ENCODE measurements at places on chromosomes 5 and 9.

DNA sequence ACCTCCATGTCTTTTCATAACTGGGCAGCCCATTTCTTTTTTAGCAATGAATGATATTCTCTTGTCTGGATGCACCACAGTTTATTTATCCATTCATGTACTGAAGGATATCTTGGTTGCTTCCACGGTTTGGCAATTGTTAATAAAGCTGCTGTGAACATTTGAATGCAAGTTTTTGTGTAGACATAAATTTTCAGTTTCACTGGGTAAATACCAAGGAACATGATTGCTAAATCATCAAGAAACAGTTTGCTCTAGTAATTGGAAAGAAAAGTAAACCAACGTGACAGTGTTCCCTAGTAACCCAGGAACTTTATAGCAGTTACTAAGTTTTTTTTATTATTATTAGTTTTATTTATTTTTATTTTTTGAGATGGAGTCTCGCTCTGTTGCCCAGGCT lies 100.4 kb downstream of the VPS13A start:
- DNase-seq = no peak

GRCh38 chr9:2317591-2317990 lies 302.4 kb downstream of the SMARCA2 start:
- DNase-seq = no peak

DNA sequence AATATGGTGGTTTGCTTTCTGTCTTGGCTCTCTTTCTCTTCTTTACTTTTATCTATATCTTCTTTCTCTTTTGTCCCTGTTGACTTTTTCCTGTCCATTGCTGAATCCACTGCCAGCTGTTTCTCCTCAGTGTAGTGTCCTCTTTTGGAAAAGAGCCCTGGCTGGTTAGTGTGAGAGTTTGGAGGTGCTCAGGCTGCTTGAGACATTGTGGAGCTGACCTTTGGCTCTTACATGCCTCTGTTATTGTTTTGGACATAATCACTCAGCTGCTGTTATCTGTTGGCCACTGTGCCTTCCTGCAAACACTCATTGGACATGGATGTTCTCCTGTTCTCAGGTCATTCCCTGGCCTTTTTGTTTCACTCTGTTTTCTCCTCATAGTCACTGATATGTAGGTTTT lies 295.4 kb upstream of the RIOK2 start:
- DNase-seq = no peak

- DNase-seq = no peak
Observed at GRCh38 chr5:135343413-135343812, 55.6 kb downstream of the MACROH2A1 start.

DNA sequence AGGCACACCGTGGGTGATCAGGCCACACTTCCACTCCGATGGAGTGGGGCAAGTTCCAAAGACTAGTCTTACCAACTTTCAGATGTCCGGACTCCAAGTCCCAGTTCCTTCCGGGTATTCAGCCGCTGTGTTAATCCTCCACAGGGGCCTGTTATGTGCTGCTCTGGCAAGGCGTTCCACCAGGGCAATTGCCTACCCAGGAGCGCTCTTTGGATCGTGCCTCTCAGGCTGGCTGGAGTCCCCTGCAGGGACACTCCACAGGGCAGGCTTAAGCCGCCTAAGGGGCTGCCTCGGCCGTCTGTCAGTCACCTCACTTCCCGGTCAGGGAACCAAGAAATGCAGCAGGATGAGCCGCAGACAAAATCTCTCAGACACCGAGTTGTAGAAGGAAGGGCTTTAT lies 118.7 kb upstream of the CCNG1 start:
- DNase-seq = no peak

DNA sequence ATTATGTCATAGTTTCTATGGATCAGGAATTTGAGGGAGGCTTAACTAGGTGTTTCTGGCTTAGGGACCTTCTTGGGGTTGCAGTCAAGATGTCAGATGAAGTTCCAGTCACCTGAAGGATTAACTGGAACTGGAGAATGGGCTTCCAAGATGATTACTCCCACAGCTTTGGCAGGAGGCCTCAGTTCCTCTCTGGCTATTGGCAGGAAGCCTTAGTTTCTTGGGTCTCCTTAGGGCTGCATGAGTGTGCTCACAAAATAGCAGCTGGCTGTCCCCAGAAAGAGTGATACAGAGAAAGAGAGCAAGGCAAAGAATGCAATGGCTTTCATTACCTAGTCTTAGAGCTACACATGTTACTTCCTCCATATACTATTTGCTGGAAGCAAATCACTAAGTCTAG lies 138.1 kb upstream of the TLE4 start:
- no peak for DNase-seq

- no peak for DNase-seq
Observed at GRCh38 chr9:92393686-92394085, 10.7 kb downstream of the OGN start.

DNA sequence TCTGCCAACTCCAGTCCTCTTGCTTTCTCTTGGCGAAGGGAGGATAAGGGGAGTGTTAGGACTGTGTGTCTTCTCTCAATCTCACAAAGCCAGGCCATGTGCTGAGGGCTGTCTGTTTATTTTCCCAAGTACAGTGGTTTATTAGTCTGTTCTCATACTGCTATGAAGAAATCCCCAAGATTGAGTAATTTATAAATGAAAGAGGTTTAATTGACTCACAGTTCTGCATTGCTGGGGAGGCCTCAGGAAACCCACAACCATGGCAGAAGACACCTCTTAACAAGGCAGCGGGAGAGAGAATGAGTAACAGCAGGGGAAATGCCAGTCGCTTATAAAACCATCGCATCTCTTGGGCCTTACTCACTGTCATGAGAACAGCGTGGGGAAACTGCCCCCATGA lies 36.2 kb upstream of the CKS2 start:
- no peak for DNase-seq

DNA sequence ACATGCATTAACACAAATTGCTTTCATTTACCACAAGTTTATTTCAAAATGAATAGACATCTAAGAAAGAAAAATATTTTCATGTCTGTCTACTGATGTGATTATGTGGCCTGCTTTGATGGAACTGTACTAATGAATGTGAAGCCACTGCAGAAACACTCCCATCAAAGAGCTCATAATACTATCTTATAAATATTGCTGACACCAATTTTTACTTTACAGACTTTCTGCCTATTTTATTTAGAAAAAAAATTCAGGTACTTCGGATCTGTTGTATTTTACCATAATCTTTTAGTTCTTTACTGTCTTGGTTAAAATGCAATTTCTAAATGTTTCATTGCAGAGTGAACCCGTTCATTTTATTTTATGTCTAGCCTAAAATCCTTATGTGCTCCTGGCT lies 281.9 kb downstream of the ICE1 start:
- DNase-seq = no peak

DNA sequence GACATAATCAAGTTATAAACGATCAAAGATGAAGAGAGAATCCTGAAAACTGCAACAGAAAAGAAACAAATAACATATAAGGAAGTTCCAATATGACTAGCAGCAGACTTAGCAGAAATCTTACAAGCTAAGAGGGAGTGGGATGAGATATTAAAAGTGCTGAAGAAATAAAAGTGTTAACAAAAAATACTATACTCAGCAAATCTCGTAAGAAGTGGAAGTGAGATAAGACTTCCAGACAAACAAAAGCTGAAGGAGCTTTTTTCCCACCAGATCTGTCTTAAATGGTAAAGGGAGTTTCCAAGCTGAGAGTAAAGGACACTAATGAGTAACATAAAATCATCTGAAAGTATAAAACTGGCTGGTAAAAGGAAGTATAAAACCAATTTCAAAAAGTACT lies 2036.0 kb upstream of the C9orf72 start:
- DNase-seq = no peak

DNA sequence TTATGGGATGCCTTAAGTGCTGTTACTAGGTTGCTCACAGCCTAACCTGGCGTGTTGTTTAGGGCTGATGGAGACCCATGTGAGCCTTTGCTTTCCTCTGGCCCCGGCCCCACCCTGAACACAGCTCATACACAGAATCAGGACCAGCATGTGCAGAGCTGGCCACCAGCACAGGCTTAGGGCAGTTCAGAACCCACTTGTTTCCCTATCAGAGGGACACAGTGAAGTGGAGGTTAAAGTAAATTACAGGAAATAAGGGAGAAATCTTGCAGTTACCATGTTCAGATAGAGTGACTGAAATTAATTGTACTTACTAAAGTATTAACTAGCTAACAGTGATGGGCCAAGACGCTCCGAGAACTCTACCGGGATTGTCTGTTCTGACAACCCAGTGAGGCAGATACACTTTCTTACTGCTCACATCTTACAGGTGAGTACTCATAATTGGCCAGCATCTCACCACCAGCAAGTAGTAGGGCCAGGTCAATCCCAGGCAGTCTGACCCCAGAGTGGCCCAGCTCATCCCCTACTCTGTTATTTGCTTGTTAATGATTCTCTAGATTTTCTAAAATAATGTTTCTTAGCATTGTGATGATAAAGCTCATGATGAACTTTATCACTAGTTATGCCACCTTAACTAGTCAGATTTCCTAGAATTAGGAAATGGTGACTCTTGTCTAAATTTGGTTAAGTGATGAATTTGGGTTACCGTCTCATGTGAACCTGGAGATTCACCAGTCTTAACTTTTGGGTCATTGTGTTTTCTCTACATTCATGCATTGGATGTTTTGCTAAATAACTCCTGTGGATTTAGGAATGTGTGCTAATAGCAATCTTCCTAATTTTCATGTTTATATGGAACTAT lies 15.4 kb downstream of the CCT5 start:
- DNase-seq = no peak

DNA sequence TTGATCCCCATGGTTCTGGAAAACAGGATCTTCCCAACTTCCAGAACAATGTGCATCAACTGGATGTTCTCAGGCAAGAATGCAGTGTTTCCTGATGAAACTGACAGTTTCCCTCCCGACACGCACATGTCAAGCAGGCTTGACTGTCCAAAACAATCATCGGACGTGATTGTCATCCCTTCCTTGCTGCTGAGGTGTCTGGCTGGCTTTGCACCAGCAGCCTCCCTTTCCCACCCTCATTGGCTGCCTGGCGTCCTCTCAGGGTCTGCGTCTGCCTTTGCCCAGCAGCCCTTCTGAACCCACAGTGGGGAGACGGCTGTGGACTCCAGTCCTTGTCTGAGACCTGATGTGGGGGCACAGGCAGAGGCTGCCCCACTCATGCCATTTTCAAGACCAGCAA lies 110.8 kb downstream of the MARCHF3 start:
- DNase-seq = no peak

DNA sequence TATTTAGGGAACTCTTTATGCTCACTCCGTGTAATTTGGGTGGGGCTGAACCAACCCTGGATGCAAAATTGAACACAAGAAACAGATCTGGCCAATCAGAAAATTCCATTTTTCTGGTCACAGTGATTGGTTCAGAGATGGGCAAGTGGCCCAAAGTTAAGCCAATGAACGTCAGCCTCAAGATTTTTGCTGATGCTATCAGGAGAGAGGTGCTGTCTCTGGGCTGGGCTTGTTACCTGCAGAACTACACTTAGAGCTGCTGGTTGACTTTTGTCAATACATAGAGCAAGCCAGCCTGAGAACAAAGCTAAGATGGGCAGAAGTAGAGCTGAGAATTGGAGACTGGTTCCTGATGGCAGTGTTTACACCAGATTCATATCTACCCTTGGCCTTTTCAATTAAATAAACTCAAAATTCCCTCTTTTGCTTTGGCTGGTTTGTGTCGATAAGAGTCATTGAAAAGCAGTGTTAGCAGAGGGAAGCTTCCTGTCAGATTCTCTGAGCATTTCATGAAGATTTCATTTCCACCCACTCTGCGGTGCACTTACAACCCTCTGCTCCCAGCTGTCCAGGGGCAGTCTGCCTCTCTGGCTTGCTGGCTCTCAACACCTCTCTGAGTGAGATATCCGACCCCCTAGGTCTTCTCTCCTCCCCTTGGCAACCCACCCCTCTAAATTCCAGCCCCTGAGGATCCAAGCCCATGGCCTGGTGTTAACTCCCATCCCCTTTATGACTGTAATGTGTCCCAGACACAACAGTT lies 64.5 kb upstream of the PPARGC1B start:
- no peak for DNase-seq

DNA sequence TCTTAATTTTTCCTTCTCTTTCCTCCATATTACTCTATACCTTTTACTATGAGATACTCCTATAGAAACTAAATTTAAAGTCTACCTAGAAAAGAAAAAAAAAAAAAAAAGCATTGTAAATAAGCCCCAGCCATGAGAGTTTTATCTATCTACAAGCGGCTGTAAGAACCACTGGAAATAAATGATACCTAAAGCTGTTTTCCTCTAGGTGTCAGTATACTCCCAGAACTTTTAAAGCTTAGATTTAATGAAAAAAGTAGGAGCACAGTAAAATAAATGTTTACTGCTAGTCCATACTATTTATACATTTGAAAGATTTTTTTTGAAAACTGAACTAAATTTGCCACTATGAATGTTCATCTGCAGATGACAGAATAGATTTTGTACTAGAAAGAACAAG lies 26.2 kb downstream of the TYRP1 start:
- DNase-seq = no peak

GRCh38 chr5:96522635-96523355 lies 89.7 kb upstream of the PCSK1 start:
- no peak for DNase-seq

- DNase-seq = no peak
Observed at GRCh38 chr5:24065779-24066178, 558.4 kb downstream of the PRDM9 start.

GRCh38 chr9:134399435-134400056 lies 73.3 kb downstream of the RXRA start:
- DNase-seq = no peak

- DNase-seq = no peak
Observed at GRCh38 chr9:113631137-113631765, 167.7 kb downstream of the RGS3 start.

- no peak for DNase-seq
Observed at GRCh38 chr5:59296317-59297264, 596.9 kb downstream of the PDE4D start.

Data from CD4-positive, alpha-beta T cell treated with Interleukin-17A for 1 hour (primary cell).